ENCODE measurements at places on chromosomes 4 and X. TPM values are rescaled to one million over a fixed set of nuclear protein-coding genes. Genes with fewer than 3 reads are reported as not detected.

The VGLL1 gene
- total RNA-seq, result not detected

The F9 gene
- not detected for total RNA-seq

The OTUD6A gene
- not detected for total RNA-seq

The SPACA5 gene
- not detected for total RNA-seq

The CFAP47 gene
- total RNA-seq, result 0.09 TPM

The SMIM10L2A gene
- total RNA-seq, result 0.42 TPM

The ZNF330 gene
- total RNA-seq, result 43.7 TPM

The HTRA3 gene
- 129 TPM for total RNA-seq

The GAGE12E gene
- not detected for total RNA-seq

- no peak for DNase-seq
These were observed 7.0 kb upstream of the SYNPO2 start for GRCh38 chr4:118881512-118882146.

DNA sequence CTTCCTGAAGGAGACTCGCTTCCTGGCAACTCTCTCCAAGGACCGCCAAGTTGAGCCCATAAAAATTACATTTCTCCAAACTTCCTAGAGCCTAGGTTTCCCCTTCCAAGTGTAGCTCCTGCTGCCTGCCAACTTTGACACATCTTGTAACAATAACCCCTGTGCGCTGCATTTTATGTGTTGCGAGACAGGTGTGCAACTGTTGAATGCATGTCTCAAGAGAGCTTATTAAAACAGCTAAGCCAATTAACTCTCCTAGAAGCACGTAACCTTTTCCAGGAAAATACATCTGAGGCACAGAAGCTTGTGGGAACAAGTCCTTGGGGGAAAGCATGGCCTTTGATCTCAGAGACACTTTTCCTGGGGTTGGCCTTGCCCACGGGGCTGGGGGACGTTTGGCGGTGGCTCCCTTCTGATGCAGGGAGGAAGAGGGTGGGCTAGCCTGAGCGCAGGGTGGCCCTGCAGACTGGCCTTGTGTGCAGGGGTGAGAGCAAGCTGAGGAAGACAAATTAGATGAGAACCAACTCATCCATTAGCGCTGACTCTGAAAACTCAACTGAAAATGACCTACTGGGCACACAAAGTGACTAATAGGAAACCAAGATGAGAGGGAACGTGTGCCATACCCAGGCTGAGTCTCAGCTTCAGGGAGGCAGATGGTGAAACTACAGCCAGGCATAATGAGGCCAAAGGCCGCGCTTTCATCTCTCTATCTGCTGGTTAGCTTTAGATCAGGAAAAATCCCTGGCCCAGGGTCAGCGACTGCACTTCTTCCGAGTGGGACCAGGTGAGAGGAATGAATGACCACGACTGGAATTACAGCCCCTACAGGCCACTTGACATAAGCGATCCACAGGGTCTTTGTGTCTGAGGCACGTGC, 75.3 kb downstream of the ENPP6 start:
- DNase-seq, result no peak

Data from aorta (tissue), 5 donors.